ENCODE measurements at places on chromosomes 4 and X.
A peak's percentile ranks its signal among the peaks of the same experiment; 100 is the strongest.

GRCh38 chr4:90857081-90857820 lies 730.1 kb downstream of the CCSER1 start:
- DNase-seq = no peak

GRCh38 chrX:45745479-45745878 lies 544.8 kb upstream of the DIPK2B start:
- DNase-seq = no peak

DNA sequence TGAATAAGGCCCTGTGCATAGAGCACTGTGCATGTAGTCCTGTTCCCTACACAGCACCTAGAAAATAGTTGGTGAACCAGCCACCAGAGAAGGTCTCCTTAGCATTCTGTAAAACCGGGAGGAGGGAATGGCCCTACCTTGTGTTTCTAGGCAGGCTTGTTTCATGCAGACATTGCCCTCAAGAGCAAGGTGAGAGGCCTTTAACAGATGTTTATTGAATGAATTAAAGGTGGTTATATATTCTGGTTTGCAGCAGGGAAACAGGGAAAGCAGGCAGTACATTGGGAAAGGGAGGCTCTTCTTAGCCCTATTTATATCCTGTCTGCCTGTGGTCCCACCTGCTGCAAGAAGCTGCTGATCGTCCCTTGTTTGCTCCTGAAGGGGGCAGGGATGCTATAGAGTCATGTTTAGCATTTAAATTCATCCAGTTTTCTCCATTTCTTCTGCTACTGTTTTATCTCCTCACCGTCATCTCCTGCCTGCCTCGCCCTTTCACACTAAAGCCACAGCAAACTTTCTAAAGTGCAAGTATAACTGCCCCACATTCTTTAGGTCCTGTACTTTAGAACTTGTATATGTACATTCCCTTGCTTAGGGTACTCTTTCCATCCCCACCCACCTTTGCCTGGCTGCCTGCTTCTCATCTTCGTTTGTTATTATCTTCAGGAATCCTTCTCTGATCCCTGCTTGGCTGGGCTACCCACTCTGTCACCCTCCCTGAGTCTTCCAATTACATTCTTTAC lies 60.3 kb downstream of the EGF start:
- DNase-seq = no peak

- no peak for DNase-seq
Observed at GRCh38 chrX:14864631-14865030, 8.2 kb downstream of the FANCB start.

DNA sequence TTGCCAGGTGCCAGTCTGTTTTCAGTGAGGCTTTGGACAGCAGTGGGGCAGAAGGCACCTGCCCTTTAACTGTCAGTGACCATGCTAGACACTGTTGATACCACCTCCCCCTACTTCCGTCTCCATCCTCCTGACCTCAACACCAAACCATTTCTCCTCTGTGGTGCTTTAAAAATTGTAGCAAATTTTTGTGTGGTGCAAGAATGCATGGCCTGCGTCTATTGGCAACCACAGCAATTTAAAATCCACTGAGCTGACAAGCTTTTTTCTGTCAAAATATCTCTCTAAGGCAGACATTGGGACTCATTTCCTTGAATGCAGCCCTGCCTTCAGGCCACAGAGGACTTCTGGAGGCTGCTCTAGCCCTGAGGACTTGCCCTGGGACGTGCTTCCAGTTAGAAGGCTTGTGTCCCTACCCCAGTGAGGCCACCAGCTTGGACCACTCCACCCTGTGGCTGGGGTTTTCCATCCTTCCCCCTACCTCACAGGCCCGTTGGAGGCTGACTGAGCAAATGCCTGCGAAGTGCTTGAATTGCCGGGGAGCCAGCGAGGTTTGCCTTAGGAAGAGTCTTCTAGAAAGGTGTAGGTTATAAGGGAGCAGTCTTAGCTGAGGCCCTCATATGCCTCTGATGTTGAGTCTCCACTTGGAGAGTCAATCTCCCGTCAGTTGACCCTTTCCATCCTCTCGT lies 6.9 kb downstream of the PRRG3 start:
- DNase-seq = no peak

DNA sequence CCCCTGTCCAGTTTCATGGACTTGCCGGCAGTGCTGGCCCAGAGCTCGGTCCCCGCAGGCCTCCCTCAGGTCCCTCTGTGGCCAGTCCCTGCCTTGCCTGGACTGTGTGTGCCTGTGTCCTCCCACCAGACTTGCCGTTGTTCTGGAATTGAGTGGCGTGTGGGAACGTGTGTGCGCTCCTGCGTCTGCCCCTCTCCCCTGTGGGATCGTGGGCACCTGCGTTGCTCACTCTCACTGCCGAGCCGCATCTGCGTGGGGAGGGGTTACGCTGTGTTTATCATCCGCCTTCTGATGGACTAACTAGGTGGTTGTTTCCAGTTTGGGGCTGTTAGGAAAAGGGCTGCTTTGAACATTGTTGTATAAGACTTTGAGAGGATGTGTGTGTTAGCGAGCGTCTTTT lies 21.2 kb downstream of the PCGF3 start:
- DNase-seq = no peak

GRCh38 chrX:53412446-53412845 lies 10.0 kb downstream of the SMC1A start:
- DNase-seq = no peak

DNA sequence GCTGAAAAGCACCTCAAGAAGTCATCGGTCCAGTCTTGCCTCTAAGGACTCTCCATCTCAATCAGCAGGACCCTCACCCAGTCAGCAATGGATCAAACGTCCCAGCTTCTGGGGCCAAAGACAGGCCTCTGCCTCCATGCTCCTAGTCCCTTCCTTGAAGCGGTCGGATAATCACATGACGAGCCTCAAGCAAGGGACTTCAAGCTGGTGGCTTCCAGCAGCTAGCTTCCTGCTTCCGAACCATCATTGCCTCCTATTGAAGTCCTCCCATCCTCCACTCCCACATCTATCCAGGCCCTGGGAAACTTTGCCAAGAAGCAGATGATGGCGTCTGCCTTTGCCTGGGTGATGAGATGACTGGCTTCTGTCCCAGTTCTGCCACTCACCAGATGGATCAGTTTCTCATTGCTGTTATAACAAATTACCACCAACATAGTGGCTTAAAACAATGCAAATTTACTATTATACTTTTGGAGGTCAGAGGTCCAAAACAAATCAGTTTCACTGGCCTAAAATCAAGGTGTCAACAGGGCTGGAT lies 135.2 kb upstream of the MAMLD1 start:
- DNase-seq = peak; percentile 5

- DNase-seq = no peak
Observed at GRCh38 chr4:76995776-76996175, 46.2 kb downstream of the SEPTIN11 start.

DNA sequence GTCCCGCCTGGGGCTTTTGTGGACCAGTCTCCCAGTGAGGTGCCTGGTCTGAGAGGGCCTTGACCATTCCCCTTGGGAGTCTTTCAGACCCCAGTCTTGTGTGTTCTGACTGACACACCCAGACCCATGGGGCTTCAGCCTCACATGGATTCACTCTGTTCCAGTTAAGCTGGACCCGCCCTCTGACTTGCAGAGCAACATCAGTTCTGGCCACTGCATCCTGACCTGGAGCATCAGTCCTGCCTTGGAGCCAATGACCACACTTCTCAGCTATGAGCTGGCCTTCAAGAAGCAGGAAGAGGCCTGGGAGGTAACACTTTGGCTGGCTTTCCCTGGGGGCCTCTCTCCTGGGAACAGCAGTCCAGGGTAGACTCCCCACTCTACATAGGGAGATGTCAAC lies 6.8 kb downstream of the IL9R start:
- no peak for DNase-seq

- DNase-seq = no peak
Observed at GRCh38 chr4:56757261-56757746, 64.2 kb downstream of the SPINK2 start.

DNA sequence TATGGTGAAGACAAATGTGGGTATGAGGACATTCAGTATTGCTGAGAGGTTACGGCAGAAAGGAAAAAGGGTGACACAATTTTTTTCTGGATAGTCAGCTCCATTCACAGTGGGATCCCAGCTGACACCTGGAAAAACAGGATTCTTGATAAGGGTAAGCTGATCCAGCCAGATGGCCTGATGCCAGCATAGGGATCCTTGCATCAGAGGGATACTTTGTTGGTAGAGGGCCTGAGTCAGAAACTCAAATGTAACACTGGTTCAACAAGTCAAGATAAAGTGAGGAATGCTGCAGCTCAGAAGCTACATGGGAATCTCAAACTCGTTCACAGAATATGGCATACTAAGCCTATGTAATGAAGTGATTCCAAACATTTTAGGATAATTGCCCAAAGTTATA lies 726.7 kb downstream of the C4orf33 start:
- DNase-seq = peak; percentile 50

- no peak for DNase-seq
Observed at GRCh38 chr4:189511581-189511980, 429.1 kb upstream of the FRG1 start.

DNA sequence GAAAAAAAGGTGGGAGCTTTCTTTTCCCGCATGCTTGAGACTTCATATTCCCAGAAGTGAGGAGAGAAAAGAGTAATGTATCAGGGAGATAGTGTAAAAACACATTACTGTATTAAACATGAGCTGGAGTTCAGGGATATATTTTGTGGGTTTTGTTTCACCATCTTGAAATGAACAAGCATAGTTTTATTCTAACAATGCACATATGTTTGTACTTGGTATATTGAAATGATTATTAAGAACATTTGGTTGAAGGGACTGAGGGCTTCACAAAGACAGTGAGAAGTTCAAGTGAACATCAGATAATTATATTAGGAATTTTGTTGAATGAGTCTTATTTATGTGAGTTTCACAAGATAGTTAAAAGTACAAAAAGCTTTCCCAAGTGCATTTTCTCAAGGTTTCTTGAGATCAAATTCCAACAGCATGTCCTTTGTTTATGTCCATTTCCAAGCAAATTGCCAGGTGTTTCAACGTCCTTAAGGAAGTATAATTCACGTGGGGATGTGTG lies 368.8 kb downstream of the ANKRD50 start:
- DNase-seq = no peak

GRCh38 chr4:161222889-161223288 lies 940.9 kb downstream of the FSTL5 start:
- no peak for DNase-seq

- no peak for DNase-seq
Observed at GRCh38 chr4:144295286-144295995, 154.9 kb upstream of the GYPA start.

GRCh38 chrX:40646489-40647306 lies 663 bp downstream of the CXorf38 start:
- peak; percentile 44 for DNase-seq

GRCh38 chrX:122047261-122047660 lies 999.9 kb downstream of the GLUD2 start:
- no peak for DNase-seq

GRCh38 chr4:168908093-168908492 lies 102.0 kb downstream of the CBR4 start:
- DNase-seq = no peak

DNA sequence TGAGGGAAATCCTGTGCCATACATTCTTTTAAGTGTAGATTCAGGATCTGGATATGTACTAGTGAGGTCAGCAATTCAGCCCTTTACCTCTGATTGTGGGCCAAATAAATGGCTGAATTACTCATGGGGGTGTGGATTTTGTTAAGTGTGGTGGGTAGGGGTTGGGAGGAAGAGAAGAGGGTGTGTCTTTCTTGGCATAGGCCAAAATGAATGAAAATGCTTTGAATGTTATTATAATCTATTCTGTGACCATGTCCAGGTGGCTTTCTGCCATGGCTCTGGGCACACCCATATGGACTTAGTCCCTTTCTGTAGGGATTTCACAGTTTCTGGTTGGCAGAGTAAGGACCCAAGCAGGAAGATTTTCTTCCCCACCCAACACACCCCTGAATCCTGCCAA lies 244.3 kb downstream of the CBR4 start:
- no peak for DNase-seq

- no peak for DNase-seq
Observed at GRCh38 chr4:48030470-48030869, 13.9 kb downstream of the NIPAL1 start.

DNA sequence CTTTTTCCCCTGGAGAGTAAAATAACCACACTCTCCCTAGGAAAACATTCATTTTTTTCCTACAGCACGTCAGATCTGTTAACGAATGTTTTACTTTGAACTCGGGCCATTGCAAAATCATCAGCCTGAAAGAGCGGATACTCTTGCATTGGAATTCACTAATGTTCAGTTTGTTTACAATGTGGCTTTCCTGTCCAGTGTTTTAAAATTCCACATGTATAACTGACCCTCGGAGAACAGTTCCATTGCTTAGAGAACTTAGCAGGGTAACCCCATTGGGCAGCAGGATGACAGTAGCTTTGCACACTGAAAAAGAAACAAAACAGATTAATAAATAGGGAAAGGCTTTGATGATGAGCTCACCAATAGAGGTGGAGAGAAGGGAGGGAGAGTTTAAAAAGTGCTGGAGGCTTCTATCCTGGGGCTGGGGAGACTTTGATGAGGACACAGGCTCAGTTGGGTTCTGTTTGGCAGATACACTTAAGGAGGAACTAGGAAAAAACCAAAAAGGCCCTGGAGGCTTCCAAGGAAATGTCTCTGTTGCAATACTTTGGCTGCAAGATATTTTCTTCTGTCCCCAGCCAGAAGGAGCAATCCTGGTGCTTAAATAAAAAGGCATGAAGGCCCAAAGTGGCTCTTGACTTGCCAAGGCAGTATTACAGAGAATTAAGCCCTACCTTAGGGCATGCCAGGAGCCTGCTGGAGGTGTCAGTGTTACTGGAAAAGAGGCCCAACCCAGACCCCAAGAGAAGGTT lies 143.1 kb downstream of the ARSF start:
- DNase-seq = no peak

DNA sequence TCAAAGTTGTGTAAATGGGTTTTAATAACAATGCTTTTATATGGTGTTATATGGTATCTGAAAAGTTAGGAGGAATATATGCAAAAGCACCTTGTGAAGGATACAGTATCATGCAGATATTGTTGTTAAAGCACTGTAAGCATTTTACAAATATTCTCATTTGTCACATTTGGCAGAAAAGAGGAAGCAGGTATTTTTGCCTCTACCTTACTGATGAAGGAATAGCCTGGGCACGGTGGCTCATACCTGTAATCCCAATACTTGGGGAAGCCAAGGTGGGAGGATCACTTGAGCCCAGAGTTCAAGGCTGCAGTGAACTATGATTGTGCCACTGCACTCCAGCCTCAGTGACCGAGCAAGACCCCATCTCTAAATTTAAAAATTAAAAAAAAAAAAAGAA lies 12.2 kb upstream of the GDPD2 start:
- DNase-seq = no peak

Data from NCI-H2171 treated with DMSO at 0.1 percent for 48 hours (cell line).